ENCODE measurements at places on chromosomes 1 and 21.

- no peak for DNase-seq
Measured at GRCh38 chr1:4000811-4001251, 100.8 kb upstream of the C1orf174 start.

- no peak for DNase-seq
Measured at GRCh38 chr1:117161887-117162286, 40.3 kb upstream of the TRIM45 start.

- no peak for DNase-seq
Measured at GRCh38 chr1:205351984-205352713, 4.6 kb downstream of the KLHDC8A start.

DNA sequence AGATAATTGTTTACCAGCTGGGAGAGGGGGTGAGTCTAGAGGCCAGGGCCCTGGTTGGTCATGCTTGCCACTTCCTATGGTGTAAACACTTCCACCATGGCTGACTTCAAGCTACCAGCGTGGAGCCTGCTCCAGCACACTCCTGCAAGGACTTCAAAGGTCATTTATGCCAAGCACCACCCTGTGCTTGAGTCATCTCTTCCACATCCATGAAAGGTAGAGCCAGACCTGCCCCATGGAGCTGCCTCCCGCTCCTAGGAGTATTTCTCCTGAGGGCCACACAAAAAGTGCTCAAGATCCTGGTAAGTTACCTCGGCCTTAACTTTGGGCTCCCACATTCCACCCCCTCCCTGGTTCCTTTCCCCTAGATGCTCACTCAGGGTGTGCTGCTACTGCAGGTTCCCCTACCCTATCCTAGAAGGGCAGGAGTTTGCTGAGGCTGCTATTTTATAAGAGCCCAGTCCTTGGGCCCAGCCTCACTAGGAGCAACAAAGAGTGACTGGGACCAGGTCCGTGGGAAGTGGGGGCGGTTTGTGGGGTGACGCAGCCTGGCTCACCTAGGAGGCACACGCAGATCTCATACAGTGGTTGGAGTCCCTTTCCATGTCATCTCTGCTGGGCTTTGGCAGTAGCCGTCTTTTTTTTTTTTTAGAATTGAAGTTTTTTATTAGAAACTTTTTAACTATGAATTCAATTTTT, 2.4 kb downstream of the RAB7B start:
- no peak for DNase-seq

- no peak for DNase-seq
Measured at GRCh38 chr21:41507521-41508414, at the start of gene TMPRSS2. TMPRSS2 (minus strand) TSS chr21:41508158; CDS start chr21:41498133, 10,025 bp downstream.

DNA sequence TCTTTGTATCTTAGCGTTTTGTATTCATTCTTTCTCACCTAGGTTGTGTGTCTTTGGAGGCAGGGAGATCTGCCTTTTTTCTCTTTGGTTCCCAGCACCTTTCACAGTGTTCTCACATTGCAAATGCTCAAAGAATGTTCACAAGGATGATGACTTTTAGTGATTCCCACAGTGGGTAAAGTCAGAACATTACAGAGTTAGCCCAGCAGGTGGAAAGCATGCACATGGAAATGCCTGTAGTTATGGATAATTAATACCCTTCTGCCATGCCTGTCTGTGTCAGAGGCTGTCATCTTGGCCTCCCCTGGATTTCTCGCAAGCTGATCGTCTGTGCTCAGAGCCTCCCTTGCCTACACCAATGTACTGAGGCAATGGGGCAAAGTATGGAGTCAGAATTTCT, 458.9 kb downstream of the LMO4 start:
- DNase-seq: no peak

GRCh38 chr1:154353460-154353904, 28.2 kb downstream of the ATP8B2 start:
- DNase-seq: peak; percentile 70

DNA sequence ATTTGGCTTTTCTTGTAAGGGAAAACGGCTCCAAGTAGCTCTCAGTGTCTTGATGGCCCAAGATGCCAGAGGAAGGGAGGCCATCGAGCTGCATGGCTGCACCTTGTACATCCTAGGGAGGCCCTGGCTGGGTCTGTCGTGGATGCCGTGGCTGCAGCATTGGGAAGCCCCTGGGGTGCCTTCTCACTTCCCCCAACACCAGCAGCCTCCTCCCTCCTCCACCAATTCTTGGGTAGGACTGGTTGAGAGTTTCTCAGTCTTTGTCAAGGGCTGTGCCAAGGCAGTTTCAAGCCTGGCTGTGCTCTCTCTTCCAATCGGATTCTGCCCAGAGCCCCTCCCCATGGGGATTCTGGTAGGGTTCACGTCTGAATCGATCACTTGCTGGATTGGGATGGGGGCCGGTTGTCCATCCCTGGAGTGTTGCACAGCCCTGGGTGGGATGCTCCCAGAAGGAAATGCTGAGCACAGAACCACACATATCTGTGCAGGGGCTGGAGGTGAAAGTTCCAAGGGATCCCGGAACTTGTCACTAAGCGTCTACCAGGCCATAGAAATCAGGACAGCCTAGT, 14.0 kb upstream of the SPSB1 start:
- no peak for DNase-seq

DNA sequence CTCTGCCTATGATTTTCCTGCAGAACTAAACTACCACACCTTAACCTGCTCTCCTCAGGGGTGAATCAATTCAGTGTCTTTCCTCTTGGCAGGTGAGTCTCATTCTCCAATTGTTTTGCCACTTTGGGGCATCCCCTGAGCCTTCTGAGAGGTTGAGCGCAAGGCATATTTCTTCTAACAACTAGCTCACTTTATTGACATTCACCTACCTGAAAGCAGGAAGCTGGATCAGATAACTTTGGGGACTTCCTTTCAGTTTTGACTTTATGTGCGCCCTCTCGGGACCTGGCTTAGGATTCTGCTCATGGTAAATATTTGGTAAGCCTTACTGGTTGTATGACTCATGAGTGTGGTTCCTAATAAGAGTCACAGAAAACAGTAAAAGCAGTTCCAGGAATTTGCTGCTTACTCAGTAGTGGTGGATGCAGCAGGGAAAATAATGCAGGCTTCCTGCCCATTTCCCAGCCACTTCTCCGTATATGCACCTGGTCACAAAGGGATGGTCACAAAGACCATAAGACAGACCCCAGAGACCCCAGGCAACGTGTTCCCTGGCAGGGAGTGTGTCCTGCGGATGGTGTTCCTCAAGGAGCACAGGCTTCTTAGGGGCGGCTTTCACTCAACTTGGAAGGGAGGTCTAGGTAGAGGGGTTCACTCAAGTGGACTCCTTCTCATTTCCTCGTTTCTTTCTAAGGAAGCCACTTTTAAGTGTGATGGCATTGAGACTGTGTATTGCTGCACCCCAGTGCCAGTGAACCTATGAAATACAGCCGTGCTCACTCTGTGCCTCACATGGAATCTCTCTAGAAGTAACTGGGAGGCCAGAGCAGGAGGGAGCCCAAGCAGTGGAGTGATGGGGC, 22.0 kb upstream of the BATF3 start:
- peak; percentile 75 for DNase-seq

DNA sequence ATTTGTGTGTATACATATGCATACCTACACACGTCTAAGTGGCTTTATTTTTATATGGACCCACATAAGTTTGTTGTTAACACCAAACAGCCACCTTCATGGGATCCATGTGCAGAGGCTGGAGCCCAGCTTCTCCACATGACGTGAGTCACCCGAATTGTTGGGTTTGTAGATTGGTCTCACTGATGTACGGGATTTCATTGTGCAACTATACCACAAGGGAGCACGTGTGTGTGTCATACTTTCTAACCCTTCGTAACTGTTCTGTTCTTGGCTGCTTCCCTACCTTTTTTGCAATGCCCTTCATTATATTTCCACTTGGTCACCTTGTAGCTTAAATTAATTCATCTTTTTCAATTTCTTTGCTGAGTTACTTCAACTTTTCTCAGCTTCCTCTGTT, 21.0 kb downstream of the SPRTN start:
- peak; percentile 93 for DNase-seq

- no peak for DNase-seq
Measured at GRCh38 chr1:50591598-50591997, 168.4 kb upstream of the DMRTA2 start.

- DNase-seq: peak; percentile 72
Measured at GRCh38 chr1:52032785-52033131, 852 bp downstream of the KTI12 start.

- no peak for DNase-seq
Measured at GRCh38 chr1:221983444-221983843, 241.6 kb upstream of the DUSP10 start.

DNA sequence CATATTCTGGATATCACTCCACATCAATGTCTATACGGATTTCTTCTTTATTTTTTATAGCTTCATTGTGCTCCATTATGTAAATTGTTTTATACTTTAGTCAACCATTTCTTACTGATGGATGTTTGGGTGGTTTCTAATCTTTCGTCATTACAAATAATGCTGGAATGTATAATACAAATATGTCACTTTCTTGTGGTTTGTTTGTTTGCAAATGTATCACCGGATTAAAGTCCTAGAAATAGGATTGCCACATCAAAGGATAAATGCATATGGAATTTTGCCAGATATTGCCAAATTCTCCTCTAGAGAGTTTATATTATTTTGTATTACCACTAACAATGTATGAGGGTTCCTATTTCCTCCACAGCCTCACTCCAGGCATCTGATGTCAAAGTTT, 48.7 kb upstream of the PRDM2 start:
- no peak for DNase-seq

GRCh38 chr1:17890815-17891191, 135.7 kb downstream of the ACTL8 start:
- no peak for DNase-seq

GRCh38 chr21:34569381-34569979, 45.4 kb downstream of the RCAN1 start:
- DNase-seq: no peak

DNA sequence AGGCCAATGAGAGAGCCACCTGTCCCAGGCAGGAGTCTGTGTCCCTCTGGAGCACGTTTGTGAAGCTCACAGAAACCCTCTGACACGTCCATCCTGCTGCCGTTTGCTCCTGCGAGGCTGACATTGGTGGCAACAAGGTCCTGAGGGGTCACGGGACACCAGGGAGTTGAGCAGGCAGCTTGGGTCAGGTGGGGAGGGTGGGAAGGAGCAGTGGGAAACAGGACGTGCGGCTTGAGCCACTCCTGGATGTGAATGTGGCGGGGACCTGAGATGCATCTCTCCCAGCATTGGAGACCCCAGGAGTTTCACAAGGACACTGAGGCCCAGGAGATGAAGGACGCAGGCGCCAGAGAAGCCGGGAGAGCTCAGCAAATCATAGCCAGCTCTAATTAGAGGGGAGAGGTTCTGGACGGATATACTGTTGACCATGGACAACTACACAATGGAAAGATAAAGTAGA, 149.0 kb downstream of the PEX14 start:
- DNase-seq: no peak

DNA sequence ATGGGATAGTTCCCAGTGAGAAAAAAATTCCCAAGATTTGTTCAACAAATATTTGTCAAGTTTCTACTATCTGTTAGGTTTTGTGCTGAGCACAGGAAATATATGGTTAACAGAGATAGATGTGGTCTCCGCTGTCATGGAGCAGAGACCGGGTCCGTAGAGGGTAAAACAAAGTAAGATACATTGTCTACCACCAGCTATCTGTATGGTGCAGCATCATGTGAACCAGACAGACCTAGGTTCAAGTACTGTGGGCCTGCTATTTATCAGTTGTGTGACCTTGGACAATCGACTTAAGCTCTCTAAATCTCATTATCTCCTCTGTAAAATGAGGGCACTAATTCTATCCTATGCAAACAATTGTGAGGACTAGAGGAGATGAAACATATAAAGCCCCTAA, 109.8 kb downstream of the DUSP10 start:
- no peak for DNase-seq

DNA sequence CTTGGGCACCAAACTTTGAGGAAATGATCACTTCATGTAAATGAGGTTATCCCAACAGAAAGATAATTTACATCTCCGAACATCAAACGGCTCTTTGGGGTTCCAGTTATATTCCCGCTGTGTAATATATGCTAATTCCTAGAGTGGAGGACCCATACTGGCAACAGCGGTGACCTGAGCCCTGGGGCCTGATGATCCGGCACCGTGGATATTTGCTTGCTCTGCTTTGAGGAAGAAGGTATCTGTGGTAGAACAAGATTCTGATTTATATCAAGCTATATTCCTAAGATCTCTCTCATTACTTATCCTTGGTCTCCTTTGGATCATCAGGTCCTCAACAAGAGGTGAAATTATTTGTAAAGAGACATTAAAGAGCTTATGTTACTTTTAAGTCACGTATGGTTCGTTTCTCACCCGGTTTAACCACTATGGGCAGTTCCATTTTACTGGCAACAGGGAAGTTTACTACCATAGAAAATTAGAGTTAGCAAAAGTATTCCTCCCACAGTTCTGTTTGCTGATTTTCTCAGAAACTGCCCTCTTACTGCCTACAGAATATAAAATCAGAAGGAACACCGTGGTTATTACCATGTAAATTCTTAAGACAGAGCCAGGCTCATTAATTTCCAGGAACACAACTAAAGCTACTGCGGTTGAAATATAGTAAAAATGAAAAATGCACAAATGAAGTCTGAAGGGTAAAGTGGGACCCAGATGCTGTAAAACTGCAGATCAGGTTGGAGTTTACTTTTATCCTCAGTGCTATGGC, 56.7 kb downstream of the MRPL39 start:
- no peak for DNase-seq

GRCh38 chr1:1779691-1780597, 1.7 kb upstream of the NADK start:
- DNase-seq: peak; percentile 95

- no peak for DNase-seq
Measured at GRCh38 chr1:109253803-109254620, 4.7 kb downstream of the CELSR2 start.
